EL (cell line): ENCODE measurements at places on chromosomes 3 and 15.

DNA sequence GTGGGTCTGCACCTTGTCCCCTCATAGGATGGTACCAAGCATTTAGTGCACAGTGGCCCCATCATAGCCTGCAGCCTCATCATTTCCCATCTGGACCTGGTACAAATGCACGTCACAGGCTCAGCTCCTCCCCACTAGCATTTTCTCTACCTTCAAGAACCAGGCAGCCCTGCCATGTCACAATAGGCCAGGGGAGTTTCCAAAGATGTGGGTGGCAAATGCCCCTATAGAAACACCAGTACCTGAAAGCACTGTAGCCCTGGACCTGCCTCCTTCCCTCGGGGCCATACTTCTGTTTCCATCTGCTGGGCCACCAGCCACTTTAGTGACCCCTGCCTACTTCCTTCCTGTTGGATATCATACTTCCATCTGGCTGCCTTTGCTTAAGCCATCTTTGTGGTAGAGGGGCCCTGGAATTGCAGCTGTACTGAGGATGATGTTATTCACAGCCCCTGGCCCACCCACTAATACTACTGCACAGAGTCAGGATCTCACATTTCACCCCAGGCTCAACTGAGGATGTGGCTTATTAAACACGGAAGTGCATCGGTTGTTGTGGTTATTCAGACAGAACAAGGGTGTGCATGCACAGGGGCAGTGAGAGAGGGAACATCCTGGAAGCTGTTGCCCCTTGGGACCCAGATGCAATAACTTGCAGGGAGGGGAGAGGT is 3.8 kb downstream of the TCTA start:
- DNase-seq: no peak

GRCh38 chr3:66478960-66479359 is 21.9 kb downstream of the LRIG1 start:
- no peak for DNase-seq

DNA sequence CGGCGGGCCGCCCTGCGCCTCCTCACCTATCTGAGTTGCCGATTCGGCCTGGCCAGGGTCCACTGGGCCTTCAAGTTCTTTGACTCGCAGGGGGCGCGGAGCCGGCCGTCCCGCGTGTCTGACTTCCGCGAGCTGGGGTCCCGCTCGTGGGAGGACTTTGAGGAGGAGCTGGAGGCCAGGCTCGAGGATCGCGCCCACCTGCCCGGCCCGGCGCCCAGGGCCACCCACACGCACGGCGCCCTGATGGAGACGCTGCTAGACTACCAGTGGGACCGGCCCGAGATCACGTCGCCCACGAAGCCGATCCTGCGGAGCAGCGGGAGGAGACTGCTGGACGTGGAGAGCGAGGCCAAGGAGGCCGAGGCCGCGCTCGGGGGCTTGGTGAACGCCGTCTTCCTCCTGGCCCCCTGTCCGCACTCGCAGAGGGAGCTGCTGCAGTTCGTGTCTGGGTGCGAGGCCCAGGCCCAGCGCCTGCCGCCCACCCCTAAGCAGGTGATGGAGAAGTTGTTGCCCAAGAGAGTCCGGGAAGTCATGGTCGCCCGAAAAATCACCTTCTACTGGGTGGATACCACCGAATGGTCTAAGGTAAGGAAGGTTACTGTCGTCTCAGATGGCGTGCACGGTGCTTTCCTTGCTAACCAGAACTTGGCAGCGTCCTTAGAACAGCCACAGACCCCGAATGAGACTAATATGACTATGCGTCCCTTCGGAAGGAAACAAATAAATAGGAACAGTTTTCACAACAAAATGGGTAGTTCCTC is 567 bp downstream of the TICRR start:
- peak; percentile 33 for DNase-seq

- DNase-seq: no peak
These were observed 10.9 kb downstream of the PAQR9 start for GRCh38 chr3:142952272-142953193.

- no peak for DNase-seq
These were observed 61.5 kb downstream of the CHRD start for GRCh38 chr3:184441202-184441900.

DNA sequence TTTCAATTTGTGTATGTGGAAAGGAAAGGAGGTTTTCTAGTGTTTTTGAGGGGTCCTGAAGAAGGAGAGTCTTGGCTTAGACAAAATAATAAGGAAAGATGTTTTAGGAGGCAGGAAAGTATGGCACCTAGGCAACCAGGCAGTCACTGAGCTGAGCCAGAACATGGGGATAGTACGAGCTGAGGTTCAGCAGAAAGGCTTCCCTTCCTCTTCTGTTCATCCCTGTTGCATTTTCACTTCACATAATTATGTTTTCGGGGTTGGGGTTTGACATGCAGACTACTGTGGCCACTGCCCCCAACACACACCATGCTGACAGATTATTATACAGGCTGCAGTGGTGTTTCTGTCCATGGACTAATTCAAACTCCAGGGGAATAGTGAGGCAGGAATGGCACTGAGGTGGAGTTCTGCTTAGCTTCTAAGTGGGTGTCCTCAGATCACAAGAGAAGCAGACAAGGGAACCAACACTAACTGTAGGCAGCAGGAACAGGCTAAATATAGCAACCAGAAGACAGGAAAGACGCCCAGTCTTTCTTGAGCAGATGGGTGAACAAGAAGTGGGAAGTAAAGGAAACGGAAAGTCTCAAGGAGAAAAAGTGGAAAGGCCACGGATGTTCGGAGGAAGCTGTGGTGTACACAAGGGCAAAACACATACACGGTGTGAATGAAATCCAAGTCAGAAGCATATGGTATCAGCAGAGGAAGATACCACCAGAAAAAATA is 305.8 kb downstream of the PLCL2 start:
- no peak for DNase-seq

GRCh38 chr15:55942332-55942731 is 51.1 kb downstream of the NEDD4 start:
- no peak for DNase-seq

DNA sequence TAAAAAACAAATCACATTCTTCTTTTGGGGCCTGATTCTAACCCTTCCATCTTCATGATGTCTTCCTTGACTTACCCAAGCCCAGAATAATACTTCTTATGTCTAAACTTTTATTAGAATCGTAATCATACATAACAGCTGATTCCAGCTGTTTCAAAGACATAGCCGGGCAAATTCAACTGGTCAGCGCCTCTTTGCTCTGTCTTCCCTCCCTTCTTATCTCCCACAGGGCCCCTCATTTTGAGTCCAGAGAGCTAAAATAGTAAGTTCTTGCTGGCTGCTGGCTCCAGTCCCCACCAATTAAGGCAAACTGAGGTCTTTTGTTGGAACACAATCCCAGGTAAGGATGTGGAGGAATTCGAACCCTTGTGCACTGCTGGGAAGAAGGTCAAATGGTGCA is 108.6 kb downstream of the ADCY5 start:
- no peak for DNase-seq

DNA sequence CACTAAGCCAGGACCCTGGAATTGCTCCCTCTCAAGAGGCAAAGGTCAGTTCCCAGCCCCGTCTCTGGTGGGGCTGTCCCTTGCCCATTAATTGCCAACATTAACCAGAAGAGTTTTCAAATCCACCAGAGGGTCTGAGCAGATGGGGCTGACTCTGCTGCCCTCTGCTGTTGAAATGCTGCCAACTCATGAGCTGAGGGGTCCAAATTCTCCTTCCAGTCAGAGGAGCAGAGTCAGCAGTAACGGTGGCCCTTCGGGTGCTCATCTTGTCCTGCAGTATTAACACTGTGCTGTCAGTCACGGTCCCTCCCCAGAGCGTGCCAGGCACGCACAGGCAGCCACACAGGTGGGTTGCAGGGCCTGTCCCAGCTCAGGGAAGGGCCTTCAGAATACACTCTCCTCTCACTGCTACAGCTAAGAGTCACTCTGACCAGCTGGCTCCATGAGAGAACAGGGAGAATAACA is 10.7 kb upstream of the SPTBN5 start:
- DNase-seq: peak; percentile 73

- DNase-seq: no peak
These were observed 59.9 kb downstream of the RPL39L start for GRCh38 chr3:187079090-187080022.

- DNase-seq: peak; percentile 4
These were observed 26.7 kb downstream of the KCNMB2 start for GRCh38 chr3:178562947-178563232.

DNA sequence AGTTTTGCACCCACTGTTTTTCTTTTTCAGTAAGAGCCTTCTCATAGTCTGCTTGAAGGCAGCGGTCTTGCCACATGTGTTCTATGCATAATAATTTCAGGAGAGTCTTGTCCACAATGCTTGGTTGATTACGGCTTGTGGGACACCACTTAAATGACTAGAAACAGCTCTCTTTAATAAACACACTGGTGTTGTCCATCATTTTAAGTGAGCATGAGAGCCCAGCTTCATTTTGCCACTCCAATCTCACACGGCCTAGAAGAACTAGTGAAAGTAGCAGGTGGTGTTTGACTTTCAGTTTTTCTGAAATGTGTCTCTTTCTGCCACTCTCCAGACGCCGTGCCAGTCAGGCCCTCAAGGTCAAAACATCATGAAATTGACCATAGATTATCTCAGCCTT is 292.1 kb downstream of the LPP start:
- no peak for DNase-seq
